ENCODE measurements at places on chromosomes 1 and 21.

GRCh38 chr1:247747616-247748015 is 325 bp downstream of the OR14A2 start:
- no peak for DNase-seq

- no peak for DNase-seq
Measured at GRCh38 chr1:84089867-84090266, 54.2 kb upstream of the PRKACB start.

DNA sequence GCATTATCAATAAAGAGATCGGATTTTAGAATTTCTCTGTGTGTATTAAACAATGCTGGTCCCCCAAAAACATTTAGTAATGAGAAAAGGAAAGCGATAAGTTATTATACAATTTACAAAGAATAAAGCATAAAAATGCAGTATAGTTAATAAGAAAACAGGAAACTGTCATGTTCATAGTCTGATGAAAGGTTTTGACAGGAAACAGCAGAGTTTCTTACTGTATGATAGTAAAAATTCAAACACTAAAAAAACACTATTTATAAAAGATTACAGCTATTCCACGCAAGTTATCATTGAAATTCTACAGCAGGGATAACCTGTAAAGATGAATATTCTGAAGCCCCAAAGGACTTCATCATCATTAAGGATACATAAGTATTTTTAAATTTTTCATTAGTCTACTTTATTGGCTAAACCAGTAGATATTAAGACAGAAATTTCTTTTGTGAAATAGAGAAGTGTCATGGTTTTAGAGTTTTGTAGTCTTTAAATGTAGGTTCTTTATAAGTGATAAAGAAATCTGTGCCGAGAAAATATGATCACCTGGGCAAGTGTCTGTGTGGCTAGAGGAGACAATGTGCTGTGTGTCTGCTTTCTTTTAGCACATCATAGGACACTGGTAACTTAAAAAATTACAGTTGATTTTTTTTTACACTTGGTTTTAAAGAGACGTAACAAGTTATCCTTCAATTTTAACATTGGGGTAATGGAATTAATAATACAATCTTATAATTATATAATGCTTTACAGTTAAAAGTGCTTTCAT is 49.7 kb upstream of the GFI1 start:
- no peak for DNase-seq

DNA sequence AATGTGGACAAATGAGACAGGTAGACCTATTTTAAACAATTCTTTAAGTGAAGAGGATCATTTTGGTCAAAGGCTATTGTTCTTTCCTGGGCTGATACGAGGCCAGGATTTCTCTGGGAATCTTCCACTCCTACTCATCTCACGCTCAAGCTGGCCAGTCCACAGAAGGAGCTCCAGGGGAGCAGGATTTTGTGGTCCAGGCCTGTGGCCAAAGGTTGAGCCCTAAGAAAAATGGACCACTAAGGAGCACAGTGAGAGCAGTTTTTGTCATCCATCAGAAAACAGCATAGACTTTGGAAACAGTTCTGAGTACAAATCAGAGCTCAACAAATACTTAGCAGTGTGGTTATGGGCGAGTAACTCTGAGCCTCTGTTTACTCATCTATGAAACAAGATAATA is 260.2 kb upstream of the RUNX1 start:
- DNase-seq, result no peak

GRCh38 chr1:32775640-32776337 is 41.4 kb downstream of the YARS1 start:
- no peak for DNase-seq

GRCh38 chr1:14788080-14788479 is 189.6 kb downstream of the KAZN start:
- no peak for DNase-seq

- no peak for DNase-seq
Measured at GRCh38 chr1:41174170-41174569, 67.9 kb downstream of the SCMH1 start.

DNA sequence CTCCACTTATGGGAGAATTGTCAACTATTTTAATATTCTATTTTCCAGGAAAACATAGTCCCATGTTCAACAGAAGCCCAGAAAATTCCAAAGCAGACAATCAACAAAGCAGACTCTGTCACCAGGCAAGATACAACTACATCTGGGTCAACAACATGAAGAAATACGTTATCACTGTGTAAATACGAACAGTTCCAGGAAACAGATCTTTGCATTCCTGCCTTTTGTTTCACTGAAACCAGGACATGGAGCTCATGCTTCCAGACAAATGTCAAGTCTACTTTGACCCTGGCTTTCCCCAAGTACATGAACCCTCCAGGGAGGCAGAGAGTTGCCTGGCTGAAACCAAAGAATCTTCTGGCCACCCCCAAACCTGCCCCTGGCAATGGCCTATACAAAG is 106.7 kb downstream of the SETD4 start:
- no peak for DNase-seq
